ENCODE measurements at places on chromosomes 12 and 14. TPM values are rescaled to one million over a fixed set of nuclear protein-coding genes. Genes with fewer than 3 reads are reported as not detected.

ABCD4 gene
- 26.0 TPM for total RNA-seq

NANOG gene
- 0.06 TPM for total RNA-seq

RASSF9 gene
- 0.77 TPM for total RNA-seq

BCL2L2 gene
- 8.8 TPM for total RNA-seq

SLC10A1 gene
- 63.2 TPM for total RNA-seq

PIANP gene
- not detected for total RNA-seq

BATF gene
- total RNA-seq, result 0.24 TPM

EIF2S1 gene
- 54.5 TPM for total RNA-seq

PMEL gene
- 3.1 TPM for total RNA-seq

C1R gene
- 1,183 TPM for total RNA-seq

FAM222A gene
- 4.3 TPM for total RNA-seq

YBX3 gene
- total RNA-seq, result 23.3 TPM

PPFIA2 gene
- 0.66 TPM for total RNA-seq

HSPA2 gene
- total RNA-seq, result 9.0 TPM

ACSM4 gene
- not detected for total RNA-seq

DENND5B gene
- total RNA-seq, result 17.5 TPM

PRIMA1 gene
- 0.31 TPM for total RNA-seq

MYH6 gene
- total RNA-seq, result 0.83 TPM

FSCB gene
- not detected for total RNA-seq

PPM1H gene
- total RNA-seq, result 6.4 TPM

RITA1 gene
- total RNA-seq, result 25.7 TPM

TSHR gene
- total RNA-seq, result not detected

A2M gene
- total RNA-seq, result 2,753 TPM

SLC25A47 gene
- 151 TPM for total RNA-seq

GRCh38 chr14:55298500-55298822 lies 27.2 kb downstream of the FBXO34 start:
- no peak for DNase-seq

GRCh38 chr14:74627076-74627475 lies 15.0 kb upstream of the LTBP2 start:
- DNase-seq, result no peak

- no peak for DNase-seq
Measured at GRCh38 chr14:102020058-102020971, 55.9 kb downstream of the DYNC1H1 start.

DNA sequence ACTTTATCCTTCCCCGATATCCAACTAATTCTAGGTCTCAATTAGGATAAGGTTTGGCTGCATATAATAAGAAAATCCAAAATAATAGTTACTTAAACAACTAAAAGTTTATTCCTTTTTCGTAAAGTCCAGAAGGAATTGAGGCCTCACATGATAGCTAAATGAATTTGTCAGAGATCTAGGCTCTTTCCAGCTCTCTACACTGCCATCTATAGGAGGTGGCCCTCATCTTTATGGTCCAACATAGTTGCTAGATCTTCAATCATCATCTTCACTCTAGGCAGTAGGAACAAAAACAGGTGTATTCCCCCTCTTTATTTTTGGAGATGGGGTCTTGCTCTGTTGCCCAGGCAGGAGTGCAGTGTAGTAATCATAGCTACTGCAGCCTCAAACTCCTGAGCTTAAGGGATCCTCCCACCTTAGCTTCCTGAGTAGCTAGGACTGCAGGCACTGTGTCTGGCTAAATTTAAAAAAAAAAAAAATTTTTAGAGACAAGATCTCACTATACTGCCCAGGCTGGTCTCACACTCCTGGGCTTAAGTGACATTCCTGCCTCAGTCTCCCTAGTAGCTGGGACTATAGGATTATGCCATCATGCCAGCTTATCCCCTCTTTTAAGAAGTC lies 46.5 kb upstream of the SAV1 start:
- DNase-seq, result no peak

- DNase-seq, result no peak
Measured at GRCh38 chr14:70897464-70897863, 9.8 kb upstream of the PCNX1 start.

GRCh38 chr12:114656906-114657596 lies 26.9 kb downstream of the TBX3 start:
- no peak for DNase-seq

DNA sequence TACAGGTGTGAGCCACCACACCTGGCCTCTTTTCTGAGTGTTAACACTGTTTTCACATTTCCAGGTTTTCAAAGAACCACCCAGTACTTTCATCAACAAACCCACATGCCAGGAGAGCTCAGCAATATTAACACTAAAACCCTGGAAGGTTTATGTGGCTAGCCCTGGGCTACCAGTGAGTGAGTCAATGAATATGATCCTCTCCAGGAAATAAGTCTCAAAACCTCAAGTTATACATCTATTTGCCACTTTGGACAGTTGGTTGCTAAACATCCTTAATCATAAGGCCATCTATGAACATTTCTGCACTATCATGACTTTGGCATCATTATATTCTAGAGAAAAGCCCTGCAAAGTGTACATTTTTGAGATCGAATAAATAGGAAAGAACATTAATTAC lies 6.3 kb upstream of the CDKL1 start:
- no peak for DNase-seq

DNA sequence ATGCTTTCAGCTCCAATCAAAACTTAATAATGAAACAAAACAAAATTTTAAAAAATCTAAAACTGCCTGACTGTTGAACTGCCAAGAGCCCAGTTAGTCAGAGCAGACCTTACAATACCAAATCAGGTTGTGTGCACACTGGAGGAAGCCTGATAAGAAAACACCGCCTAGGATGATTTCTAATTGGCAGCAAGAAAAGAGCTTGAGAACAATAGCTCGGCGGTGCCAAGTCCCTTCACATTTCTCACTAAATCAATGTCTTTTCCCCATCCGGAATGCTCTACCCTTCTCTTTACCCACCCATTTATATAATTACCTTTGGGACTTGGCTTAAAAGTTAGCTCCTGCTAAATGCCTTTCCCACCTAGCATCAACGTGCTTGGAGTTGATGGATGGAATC lies 256.7 kb downstream of the C12orf75 start:
- DNase-seq, result no peak

DNA sequence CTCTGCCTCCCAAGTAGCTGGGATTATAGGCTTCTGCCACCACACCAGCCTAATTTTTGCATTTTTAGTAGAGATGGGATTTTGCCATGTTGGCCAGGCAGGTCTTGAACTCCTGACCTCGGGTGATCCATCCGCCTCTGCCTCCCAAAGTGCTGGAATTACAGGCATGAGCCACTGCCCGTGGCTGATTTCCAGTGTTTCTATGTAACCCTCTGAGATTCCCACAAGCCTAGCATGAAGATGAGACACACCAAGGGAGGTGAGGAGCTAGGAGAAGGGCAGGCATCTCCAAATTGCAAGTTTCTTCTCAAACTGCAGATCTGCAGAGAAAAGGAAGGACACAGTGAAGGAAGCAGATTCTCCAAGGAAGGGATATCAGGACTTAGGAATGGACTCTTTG lies 125.0 kb downstream of the CACNA1C start:
- no peak for DNase-seq

- no peak for DNase-seq
Measured at GRCh38 chr12:79555028-79555925, 135.5 kb downstream of the PAWR start.

GRCh38 chr12:19596434-19597166 lies 157.3 kb downstream of the AEBP2 start:
- no peak for DNase-seq

DNA sequence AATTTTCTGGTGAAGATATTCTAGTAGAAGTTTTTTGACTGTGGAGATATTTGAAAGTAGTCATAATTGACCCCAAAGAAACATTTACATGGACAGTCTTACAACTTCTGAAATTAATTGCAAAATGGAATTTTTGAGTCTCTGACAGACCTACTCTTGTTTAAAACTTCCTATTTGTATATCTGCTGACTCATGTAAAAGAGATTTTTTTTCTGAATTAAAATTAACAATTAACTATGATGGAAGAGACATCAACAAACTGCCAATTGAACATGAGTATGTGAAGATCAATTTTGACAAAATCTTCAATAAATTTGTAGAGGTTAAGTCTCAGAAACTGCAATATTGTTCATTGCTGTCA lies 108.5 kb upstream of the MAX start:
- DNase-seq, result no peak

- no peak for DNase-seq
Measured at GRCh38 chr12:98591209-98591608, 2.3 kb upstream of the SLC25A3 start.

DNA sequence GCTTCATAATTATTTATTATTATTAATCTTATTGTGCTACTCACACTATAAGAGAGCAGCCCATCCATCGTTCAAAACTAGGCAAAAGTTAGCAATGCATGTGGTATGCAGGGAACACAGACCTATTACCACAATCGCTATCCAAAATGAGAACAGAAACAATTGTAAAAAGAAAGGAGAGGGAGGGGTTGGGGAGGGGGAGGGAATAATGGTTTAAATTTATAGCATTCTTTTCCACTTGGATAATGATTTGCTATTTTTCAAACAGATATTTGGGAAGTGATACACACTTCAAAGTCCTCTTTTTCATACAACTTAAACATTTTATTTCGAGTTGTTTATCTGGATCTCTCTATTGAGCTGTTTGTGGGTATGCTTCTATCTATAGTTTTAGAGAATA lies 248.6 kb upstream of the SOX5 start:
- no peak for DNase-seq

GRCh38 chr14:90820958-90821357 lies 4.7 kb upstream of the TTC7B start:
- peak; percentile 70 for DNase-seq

GRCh38 chr12:116325336-116325664 lies 47.8 kb upstream of the MED13L start:
- DNase-seq, result no peak

- DNase-seq, result no peak
Measured at GRCh38 chr12:3061059-3061458, 16.1 kb upstream of the TSPAN9 start.

GRCh38 chr12:120071493-120072020 lies 45.0 kb downstream of the RAB35 start:
- no peak for DNase-seq

- DNase-seq, result peak; percentile 17
Measured at GRCh38 chr14:104212206-104213095, 74.1 kb downstream of the KIF26A start.

- DNase-seq, result peak; percentile 39
Measured at GRCh38 chr12:95548539-95549391, 2.5 kb downstream of the USP44 start.

- DNase-seq, result no peak
Measured at GRCh38 chr12:113346353-113346752, 11.4 kb upstream of the SLC8B1 start.

DNA sequence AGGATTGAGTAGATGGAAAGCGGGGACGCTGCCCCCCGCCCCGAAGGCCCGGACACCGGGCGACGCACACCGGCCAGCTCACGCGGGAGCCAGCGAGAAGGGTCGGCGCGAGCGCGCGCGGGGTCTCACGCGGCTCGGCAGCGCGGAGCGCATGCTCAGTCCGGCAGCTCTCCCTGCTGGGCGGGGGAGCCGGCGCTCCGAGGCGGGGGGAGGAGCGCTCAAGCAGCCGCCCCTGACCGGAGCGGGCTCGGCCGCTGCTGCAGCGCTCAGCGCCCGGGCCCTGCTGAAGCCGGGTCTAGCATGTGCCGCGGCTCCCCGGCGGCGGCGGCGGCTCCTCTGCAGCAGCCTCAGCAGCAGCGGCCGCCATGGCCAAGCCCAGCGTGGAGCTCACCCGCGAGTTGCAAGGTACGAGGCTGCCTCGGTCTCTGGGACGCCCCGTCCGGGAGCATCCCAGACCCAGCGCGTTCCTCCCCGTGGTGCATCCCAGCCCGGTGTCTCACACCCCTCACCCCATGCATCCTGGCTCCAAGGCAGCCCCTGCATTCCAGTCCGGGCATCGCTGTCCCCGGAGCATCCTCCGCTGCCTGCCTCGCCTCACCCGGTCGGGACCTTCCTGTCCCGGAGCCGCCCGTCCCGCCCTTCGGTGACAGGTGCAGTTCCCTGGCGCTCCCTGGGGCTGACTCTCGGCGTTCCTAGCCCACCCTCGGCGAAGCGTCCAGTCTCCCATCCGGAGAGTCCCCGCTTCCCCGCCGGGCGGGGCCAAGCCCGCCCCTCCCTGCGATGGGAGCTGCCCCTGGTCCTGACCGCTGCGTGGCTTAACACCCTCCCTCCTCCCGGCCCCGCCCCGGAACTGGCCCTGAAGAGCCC lies at the start of gene CARMIL3:
CARMIL3 (plus strand) TSS at position 221 of the 867 bp plus-strand sequence; CDS start at position 366, 145 bp downstream.
- DNase-seq, result peak; percentile 77

GRCh38 chr14:88831284-88831683 lies 6.8 kb downstream of the TTC8 start:
- DNase-seq, result no peak

- DNase-seq, result no peak
Measured at GRCh38 chr14:90603336-90603735, 206.5 kb downstream of the CALM1 start.

GRCh38 chr12:20620261-20620660 lies 74.9 kb upstream of the SLCO1C1 start:
- no peak for DNase-seq
